Upper lobe of right lung (tissue), 1 donor: ENCODE measurements at places on chromosomes 6 and 20. TPM values are rescaled to one million over a fixed set of nuclear protein-coding genes. Genes with fewer than 3 reads are reported as not detected.

GRCh38 chr6:145047891-145048290 is 687.4 kb downstream of the EPM2A start:
- no peak overlapping the region for H3K4me3 ChIP-seq
- no peaks in the 10 kb centered on the region for H3K4me1 ChIP-seq
- no peak overlapping the region for H3K27ac ChIP-seq
- H3K36me3 ChIP-seq = no peaks in the 10 kb centered on the region

DNA sequence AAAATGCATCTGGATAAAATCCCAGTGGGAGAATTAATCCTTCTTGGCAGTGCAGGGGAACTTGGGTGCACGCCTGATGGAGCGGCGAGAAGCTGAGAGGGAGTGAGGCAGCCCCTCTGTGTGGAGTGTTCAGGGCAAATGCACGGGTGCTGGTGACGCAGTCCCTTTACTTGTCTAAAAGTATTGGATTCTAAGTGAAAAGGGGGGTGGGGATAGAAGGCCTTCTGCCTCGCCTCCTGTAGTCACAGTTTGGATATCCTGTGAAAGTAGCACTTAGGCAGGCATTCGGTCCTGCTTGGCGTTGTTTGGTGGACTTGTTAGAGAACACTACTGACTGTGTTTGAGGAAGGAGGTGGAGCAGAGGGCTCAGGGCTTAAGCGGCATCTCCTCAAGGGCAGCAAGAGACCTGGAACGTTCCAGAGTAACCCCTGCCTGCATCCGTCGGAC is 39.3 kb downstream of the PHACTR3 start:
- no peak for DNase-seq
- no peaks in the 10 kb centered on the region for H3K36me3 ChIP-seq
- H3K4me3 ChIP-seq = no peak overlapping the region
- H3K27ac ChIP-seq = no peak overlapping the region
- H3K4me1 ChIP-seq = no peaks in the 10 kb centered on the region
- no peaks in the 10 kb centered on the region for H3K27me3 ChIP-seq

GRCh38 chr6:21188505-21189223 is 404.9 kb upstream of the SOX4 start:
- no peak for DNase-seq
- H3K27ac ChIP-seq = no peak overlapping the region
- H3K27me3 ChIP-seq = no peaks in the 10 kb centered on the region

DNA sequence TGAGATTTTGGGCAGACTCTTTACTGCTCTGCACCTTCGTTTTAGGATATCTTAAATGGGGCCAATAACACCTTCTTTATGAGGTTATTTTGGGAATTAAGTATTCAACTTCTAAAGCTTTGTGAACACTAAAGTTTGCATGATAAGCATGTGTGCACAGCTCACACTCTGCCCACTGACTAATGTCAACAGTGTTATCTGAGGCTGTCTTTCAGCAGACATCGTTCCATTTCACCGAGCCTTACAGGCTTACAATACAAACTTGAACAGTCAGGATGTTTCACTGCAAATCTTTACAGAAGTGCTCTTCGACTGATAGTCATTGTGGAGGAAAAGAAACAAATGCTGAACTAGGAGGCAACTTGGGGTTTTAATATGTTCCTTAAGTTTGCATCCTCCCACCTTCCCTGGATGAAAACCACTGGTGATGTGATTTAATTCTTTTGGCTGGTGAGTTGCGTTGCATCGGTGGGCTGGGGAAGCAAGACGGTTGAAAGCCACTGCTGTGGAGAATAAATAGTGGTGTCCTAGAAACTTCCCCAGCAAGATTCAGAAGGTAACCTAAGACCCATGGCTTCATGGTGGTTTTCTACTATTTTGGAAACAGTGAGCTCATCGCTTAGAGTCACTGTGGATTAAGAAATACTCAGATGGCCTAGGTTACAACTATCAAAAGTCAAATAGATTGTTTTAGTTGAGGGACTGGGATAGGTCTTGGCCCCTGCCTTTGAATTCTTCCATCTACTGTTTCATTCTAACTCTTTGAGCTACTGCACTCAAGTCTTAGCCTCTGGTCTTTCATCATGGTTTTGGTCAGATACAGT is 167.2 kb upstream of the MAP3K7 start:
- no peaks in the 10 kb centered on the region for H3K36me3 ChIP-seq
- no peaks in the 10 kb centered on the region for H3K27me3 ChIP-seq
- no peak overlapping the region for H3K27ac ChIP-seq
- no peak for DNase-seq
- H3K4me3 ChIP-seq = no peak overlapping the region

Gene HRH3
- total RNA-seq = not detected

Gene ASIP
- not detected for total RNA-seq

GRCh38 chr20:11153819-11154218 is 480.0 kb upstream of the JAG1 start:
- H3K27me3 ChIP-seq = no peaks in the 10 kb centered on the region
- H3K4me3 ChIP-seq = no peak overlapping the region
- no peaks in the 10 kb centered on the region for H3K36me3 ChIP-seq
- DNase-seq = no peak
- H3K4me1 ChIP-seq = no peaks in the 10 kb centered on the region

Gene IL17A
- not detected for total RNA-seq

Gene BFSP1
- total RNA-seq = 2.7 TPM

- DNase-seq = no peak
- no peak overlapping the region for H3K4me3 ChIP-seq
- peaks cover 4% of the 10 kb centered on the region for H3K4me1 ChIP-seq
- H3K27ac ChIP-seq = no peak overlapping the region
- no peaks in the 10 kb centered on the region for H3K36me3 ChIP-seq
- H3K27me3 ChIP-seq = no peaks in the 10 kb centered on the region
These were observed 113.9 kb downstream of the GMPR start for GRCh38 chr6:16352258-16352635.

GRCh38 chr6:136117081-136117480 is 133.0 kb downstream of the MTFR2 start:
- H3K27ac ChIP-seq = no peak overlapping the region
- H3K4me3 ChIP-seq = no peak overlapping the region
- H3K27me3 ChIP-seq = no peaks in the 10 kb centered on the region

DNA sequence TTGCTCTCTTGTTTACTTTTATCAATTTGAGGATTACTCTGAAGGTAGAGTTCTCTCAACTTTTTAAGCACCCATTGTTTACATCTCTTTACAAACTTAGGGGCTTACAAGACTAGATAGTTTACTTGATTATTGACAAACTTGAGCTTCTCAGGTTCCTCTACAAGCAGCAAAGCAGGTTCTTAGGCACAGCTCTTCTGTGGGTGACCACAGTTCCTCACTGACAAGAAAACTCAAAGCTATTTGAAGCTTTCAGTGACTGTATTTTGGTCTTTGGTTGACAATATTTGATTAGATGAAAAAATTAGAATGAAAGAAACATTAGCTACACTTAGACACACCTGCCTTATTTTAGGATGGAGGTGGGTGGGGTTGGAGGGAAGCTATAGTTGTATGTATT is 327.3 kb upstream of the RUNX2 start:
- no peak for DNase-seq
- no peak overlapping the region for H3K27ac ChIP-seq
- H3K4me3 ChIP-seq = no peak overlapping the region
- H3K4me1 ChIP-seq = no peaks in the 10 kb centered on the region
